ENCODE measurements at places on chromosomes 1 and 21. TPM values are rescaled to one million over a fixed set of nuclear protein-coding genes. Genes with fewer than 3 reads are reported as not detected.

- no peak for DNase-seq
Observed at GRCh38 chr21:44395260-44395659, 41.8 kb downstream of the TRPM2 start.

DNA sequence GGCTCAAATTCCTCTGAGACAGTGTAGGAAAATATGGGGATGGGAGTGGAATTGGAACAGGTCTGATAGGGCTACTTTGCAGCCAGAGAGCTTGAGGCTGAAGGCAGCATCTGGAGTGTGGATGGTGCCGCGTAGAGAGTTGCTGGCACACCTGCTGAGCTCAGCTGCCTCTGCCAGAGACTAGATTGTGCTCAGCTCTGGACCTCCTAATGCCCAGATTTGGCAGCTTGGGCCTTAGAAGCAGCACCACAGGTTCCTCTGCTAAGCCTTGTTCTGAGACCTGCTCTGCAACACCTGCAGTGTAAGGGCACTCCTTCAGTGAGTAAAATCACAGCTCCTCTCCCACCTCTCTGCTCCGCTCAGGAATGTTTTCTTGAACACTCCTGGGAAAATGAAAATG lies 23.3 kb downstream of the ACOT11 start:
- DNase-seq = no peak

GRCh38 chr1:156840898-156841279 lies 18.0 kb downstream of the INSRR start:
- DNase-seq = no peak

- no peak for DNase-seq
Observed at GRCh38 chr1:162706606-162707005, 74.3 kb downstream of the DDR2 start.

GRCh38 chr1:54421101-54421504 lies 14.9 kb upstream of the SSBP3 start:
- DNase-seq = no peak

CD53 gene
- 48.9 TPM for polyA plus RNA-seq

SEMA4A gene
- polyA plus RNA-seq = 7.0 TPM

PLA2G2C gene
- not detected for polyA plus RNA-seq

- DNase-seq = no peak
Observed at GRCh38 chr21:38796424-38796823, 9.3 kb upstream of the ETS2 start.

DIRAS3 gene
- polyA plus RNA-seq = 3.4 TPM

ZNF593OS gene
- polyA plus RNA-seq = 0.18 TPM

DNA sequence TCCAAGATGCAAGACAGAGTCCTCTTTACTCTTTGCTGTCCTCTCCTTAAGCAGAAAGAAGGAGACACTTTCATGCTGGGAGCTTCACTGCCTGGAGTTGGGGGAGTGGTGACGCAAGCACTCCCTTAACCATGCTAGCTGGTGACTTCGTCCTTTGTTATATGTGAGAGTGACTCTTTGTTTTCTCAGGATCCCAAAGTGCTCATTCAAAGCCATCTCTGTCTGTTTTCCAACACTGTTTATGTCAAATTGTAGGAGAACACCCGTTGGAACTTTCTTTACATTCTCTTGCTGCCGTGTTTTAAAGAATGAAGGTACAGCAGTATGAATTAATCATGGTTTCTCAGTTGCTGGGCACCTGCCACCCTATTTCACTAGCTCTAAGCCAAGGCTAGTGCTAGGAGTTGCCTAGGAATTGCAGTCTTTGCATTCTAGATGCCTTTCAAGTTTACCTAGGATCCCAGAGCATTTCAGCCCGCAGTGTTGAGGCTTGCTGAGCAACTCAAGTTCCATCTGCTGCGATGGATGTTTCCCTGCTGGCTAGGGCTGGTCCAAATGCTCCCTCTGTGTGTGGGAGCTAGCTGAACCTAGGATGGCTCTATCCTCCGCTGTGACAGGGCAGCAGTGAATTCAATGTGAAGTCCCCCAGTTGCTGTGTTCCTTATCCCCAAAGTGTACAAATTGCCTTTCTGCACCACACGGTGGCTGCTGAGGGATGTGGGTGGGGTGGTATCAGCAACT lies 82.6 kb upstream of the GPR52 start:
- no peak for DNase-seq

- no peak for DNase-seq
Observed at GRCh38 chr21:45894906-45895777, 86.4 kb upstream of the COL6A1 start.

CFHR1 gene
- 0.39 TPM for polyA plus RNA-seq

DNA sequence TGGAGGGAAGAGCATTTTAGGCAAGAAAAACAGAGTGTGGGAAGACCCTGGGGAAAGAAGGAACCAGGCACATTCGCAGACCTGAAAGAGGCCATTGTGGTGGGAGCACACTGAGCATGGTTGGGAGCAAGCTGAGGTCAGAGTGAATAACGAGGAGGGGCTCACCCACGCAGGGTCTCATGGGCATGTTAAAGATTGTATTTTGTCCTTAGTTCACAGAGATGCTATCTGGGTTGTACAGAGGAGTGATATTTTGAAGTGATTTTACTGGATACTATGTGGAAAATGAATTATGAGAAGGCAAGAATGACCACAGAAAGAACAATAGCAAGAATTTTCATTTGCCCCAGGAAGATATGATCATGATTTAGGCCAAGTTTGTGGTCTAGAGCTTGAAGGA lies 578.3 kb upstream of the NR5A2 start:
- DNase-seq = no peak

DNA sequence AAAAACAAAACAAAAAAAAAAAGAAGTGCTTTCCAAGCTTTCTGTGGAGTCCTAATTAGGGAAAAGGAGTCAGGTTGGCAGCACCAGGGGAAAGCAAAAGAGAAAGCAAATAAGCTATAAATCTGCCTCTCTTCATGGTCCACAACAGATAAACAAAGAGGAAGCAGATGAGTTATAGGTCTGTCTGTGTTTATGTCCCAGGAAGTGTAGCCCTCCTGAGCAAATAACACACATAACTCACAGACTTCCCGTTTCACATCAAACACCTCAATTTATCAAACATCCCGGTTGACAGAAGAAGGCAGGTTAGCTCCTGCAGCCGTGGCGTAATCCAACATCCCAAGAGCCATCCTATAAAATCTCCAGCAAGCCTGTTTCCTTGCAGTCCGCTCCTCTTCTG lies 5.6 kb upstream of the SLC2A5 start:
- DNase-seq = peak; percentile 37

ZC3H12A gene
- polyA plus RNA-seq = 10.9 TPM

DNA sequence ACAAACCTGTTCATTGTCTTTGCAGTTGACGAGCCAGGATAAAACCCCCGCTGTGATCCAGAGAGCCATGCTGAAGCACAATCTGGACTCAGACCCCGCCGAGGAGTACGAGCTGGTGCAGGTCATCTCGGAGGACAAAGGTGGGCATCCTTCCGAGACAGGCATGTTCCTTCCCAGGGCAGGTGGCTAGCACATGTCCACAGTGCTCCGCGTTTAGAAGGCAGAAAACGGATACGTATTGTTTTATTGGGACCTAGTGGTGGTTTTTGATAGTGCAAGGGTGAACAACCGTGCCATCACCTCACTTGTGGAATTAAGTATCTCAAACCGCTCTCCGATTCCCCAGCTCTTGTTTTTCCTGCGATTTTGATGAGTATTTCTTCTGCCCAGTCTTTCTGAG lies 115.3 kb downstream of the COLGALT2 start:
- no peak for DNase-seq

SGIP1 gene
- 1.4 TPM for polyA plus RNA-seq

PM20D1 gene
- 2.0 TPM for polyA plus RNA-seq

DNA sequence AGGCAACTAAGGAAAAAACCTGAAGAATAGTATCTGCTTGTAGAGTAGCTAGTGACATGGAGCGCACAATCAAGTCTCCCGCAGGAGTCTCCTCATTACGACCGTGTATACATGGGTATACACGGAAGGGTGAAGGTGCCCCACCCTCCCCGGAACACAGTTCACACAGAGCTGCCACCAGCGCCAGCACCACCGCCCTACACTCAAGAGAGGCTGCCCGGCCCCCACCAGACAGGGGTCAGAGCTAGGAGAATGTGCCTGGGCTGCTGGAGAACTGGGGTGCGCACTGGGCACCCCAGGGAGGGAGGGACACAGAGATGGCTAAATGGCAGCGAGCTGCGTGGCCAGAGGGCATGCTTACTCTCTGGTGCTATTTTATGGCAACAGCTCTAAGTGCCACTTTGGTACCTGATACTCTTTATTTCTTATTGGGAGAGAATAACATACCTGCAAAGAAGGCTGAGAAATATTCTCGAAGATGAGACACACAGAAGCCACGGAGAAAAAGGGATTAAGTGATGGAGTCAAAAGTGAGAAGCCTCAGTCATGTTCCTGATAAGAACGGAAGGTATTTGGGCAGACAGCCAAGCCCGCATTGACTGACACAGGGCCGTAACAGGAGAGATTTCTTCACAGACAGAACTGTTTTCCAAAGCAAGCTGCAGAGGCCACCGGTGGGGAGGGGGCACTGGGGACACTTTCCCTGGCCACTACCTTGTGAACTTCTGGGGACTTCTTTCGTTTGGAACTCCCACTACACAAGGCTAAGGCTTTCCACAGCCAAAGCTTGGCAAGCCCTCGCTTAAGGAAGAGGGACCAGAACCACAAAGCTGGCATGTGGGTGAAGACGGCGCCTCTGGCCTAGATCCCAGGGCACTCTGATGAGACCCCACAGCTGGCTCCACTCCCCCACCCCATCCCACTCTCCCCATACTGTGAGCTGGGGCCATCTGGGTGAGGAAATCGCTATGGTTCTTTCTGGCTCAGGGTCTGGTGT lies 108.0 kb downstream of the PGBD5 start:
- no peak for DNase-seq

GRCh38 chr1:200891774-200892157 lies 2.9 kb upstream of the INAVA start:
- no peak for DNase-seq

GRCh38 chr1:19163261-19163660 lies 46.8 kb downstream of the UBR4 start:
- no peak for DNase-seq

ITGB2 gene
- 39.9 TPM for polyA plus RNA-seq

GRCh38 chr1:220221269-220221668 lies 51.0 kb downstream of the RAB3GAP2 start:
- DNase-seq = no peak

- DNase-seq = no peak
Observed at GRCh38 chr1:32962248-32962896, 2.2 kb downstream of the RNF19B start.

GRCh38 chr1:196462086-196462485 lies 146.2 kb downstream of the KCNT2 start:
- no peak for DNase-seq

DNA sequence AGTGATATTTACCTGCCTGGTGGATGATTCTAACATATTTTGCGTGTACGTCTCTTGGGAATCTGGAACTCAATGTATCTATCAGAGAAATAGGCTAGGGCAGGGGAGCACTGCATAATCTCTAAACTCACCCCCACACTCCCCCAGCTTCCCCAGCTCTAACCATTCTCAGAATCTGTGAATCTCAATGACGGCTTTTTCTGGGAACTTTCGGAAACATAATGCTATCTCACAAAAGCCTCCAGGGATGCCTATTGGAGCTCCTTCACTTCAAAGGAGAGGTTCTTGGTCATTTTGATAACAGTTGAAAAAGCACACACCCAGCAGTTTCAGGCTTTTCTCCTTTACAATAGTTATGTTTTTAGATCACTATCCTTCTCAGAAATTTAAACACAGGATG lies 113.8 kb upstream of the MAGI3 start:
- DNase-seq = no peak

- DNase-seq = no peak
Observed at GRCh38 chr1:19381261-19381660, 69.1 kb downstream of the SLC66A1 start.

- no peak for DNase-seq
Observed at GRCh38 chr1:180911640-180912191, 981 bp upstream of the KIAA1614 start.

DNA sequence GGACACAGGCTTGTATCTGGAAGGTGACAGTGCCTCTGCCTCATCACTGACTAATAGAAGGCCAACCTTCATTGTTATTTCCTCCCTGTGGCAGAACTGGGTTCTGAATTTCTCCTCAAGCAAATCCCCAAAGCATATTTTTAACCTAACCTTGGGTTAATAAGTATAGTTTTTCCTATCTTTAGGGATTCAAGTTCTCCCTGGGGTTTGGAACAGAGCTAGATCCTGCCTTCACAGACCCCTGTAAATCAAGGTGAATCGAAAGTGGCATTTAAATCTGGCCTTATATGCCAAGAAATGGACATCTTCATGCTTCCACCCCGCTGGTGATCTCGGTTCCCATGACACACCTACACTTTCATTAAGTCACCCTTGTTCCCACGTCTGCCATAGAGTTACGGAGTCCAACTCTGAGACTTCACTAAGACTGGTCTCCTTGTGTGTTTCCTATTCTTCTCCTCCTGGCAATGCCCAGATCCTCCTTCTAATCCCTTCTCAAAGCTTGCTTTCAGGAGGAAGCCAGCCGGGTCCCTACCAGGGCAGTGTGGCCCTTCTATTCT lies 4.3 kb upstream of the CHI3L2 start:
- no peak for DNase-seq

DNA sequence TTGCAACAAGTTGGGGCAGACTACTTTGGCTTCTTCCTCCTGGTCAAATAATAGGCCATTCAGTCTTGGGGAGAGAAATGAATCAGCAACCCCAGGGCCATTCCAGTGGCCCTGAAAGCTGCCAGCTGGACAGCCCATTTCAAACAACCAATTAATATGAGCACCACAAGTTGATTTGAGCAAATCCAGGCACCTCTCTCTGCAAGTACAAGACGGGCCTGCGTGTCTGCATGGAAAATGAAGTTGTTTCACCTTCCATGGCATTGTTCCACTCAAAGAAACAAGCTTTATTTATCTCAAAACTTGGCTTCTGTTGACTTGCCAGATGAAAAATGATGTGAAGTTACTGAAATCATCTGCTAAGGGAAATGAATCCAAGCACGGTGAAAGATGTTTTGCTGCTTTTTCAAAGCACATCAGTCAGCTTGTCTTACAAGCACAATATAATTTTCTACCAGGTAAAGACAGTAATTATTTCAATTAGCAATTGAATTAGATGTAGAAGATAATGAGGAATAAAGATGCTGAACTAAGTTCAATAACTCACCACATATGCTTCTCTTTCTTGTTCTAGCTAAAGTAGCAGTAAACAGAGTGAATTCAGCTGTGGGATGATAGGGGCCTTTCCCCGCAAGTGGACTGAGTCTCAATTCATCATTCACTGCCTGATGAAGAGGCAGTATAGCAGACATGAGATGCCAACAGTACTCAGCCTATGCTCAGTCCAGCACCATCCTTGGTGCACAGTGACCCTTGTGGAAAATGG lies 95.2 kb upstream of the SSX2IP start:
- no peak for DNase-seq

GRCh38 chr1:18583326-18583941 lies 47.2 kb upstream of the PAX7 start:
- DNase-seq = no peak

- DNase-seq = peak; percentile 35
Observed at GRCh38 chr1:78676347-78676982, 26.8 kb downstream of the IFI44 start.

DNA sequence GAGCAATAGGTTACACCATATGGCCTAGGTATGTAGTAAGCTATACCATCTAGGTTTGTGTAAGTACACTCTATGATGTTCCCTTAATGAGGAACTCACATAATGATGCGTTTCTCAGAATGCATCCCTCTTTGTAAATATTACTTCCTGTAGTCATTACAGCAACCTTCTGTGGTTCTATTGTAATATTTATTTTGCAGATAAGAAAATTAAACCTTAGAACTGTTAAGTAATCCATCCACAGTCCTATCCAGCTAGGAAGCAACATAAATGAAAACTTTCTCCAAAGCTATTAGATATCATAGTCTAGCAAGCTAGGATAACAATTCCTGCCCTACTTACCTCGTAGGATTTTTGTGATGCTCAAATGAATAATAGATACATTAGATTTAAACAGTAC lies 88.7 kb downstream of the WLS start:
- no peak for DNase-seq
